ENCODE measurements at places on chromosomes 3 and 15.

GRCh38 chr3:10703875-10704274 is 112.2 kb upstream of the SLC6A11 start:
- DNase-seq: no peak

- no peak for DNase-seq
Measured at GRCh38 chr3:61605589-61606175, 44.3 kb downstream of the PTPRG start.

- DNase-seq: no peak
Measured at GRCh38 chr3:146195605-146196004, 34.6 kb upstream of the PLOD2 start.

GRCh38 chr3:183427876-183428446 is 458 bp downstream of the MCF2L2 start:
- no peak for DNase-seq

DNA sequence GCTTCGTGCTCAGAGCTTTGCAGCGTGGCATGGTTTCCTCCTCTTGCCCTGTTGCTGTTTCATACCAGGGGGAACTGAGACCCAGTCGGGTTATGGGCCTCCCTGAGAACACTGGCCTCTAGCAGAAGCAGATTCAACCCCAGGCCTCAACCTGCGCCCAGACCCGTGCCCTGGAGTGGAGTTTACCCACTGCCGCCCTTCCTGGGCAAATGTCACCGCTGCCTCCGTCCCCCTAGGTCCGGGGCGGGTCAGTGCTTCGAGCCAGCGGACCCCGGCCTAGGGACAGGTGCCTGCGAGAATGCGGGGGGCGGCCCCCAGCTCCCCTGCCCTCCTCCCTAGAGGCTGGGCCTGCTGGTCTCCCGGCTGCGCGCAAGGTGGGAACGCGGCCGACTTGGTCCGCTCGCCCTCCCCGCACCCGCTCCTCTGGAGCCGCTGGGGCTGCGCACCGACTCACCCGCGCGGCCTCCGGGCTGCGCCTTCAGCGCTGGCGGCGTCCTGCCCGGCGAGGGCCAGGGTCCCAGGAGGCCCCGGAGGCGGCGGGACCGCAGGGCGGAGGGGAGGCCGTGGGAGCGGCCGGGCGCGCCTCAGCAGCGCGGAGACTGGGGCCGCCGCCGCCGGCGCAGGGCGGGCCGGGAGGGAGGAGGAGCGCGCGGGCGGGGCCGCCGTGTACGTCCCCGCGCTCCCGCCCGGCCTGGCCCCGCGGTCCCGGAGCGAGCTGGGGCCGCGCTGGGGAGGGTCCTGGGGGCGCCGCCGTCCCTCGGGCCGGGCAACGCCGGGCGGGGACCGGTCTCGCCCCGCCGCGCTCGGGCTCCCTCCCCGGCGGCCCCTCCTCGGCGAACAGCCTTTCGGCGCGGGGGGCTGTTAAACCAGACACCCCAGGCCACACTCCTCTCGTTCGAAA is at the start of gene PIGZ:
TSS of gene PIGZ (minus strand) at position 601 of the 901 bp plus-strand sequence. CDS start 16,802 bp downstream, outside the sequence.
- DNase-seq: no peak

- DNase-seq: no peak
Measured at GRCh38 chr3:195907934-195908693, at the start of gene TNK2. Gene TNK2 (minus strand): TSS chr3:195908551. CDS start chr3:195888588, 19,963 bp downstream.

DNA sequence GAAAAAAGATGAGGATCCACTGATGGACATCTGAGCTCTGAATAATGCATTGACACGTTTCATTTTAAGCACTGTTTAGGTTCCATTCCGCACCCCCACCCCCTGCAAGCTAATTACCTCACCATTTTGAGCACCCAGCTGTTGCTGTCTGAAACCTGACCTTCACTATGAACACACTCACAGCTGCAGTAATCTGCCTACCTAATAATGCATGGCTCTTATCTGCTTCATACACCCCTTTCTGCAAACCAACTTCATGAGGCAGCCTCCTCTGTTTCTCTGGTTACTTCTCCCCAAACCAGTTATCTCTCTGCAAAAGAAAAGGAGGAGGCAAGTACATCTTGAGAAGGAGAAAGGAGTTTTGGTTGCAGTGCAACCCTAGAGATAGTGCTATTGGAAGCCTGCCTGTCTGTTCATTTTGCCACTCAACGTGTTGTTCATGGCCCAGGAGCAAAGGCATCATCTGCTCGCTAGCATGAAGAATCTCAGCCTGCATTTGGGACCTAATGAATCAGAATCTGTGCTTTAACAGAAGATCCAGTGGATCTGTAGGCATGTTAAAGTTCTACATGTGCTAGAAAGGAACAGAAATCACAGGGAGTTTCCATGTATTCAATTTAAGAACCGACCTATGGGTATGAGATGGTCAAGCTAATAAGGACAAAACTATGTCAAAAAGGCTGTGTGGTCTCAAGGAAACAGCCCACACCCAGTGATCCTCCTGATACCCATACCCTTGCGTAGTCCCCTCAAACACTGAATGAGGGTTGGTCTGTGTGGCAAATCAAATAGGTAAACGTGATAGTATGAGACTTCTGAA is 87.2 kb downstream of the MB21D2 start:
- no peak for DNase-seq

DNA sequence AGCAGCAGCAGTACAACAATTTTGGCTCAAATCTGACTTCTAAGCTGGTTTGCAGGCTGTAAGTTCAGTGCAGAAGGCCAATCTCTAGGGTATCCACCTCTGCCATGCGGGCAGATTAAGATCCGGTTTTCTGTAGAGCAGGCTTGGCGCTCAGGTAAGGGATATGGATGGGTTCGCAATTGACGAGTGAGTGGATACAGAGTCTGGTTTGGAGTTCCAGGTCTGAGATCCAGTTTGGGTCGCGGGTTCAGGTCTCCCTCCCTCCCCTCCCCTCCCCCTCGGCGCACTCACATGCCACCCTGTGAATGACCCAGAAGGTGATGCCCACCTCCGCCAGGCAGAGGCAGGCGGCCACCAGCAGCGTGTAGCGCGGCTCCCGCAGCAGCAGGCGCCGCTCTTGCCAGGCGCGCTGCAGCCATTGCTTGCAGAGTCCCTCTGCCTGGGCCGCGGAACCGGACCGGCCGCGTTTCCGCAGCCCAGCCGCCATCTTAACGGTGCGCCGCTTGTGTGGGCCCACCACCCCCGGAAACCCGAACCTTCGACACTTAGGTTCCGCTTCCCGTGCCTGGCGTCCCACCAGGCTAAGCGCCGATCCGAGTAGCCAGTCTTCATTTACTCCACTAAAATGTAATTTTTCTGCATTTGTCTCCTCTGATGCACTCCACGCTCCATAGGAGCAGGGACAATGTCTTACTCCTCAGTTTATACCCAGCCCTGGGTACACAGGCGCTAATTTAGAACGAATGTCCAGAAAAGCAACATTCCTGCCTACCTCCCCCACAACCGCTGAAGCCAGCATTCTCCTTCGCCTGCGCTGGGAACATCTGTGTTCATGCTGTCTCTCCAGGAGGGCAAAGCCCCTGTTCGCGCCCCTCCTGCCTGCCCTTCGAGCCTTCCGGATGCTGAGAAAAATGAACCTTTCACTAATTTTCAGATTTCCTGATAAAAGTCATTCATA is at the start of gene ALG3:
TSS of gene ALG3 (minus strand) at position 509 of the 958 bp plus-strand sequence. CDS start at position 487, 22 bp downstream.
- DNase-seq: no peak

DNA sequence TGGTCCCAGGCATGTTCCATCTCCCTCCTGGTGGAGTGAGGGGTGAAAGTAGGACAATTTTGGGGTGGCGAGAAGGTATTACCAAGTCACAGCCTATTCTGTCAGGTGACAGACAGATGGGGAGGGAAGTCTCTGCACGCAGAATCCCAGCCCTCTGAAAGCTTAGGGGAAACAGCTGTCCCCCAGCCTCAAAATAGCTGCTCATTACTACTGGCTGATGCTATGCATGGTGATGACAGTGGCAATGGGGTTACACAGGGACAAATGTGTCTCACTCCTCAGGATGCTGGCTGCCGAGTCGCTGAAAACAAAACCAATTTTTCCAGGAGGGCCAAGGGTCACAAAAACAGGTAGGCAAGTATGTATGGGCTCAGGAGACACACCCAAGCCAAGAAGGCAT is 68.8 kb upstream of the OXTR start:
- peak; percentile 42 for DNase-seq

DNA sequence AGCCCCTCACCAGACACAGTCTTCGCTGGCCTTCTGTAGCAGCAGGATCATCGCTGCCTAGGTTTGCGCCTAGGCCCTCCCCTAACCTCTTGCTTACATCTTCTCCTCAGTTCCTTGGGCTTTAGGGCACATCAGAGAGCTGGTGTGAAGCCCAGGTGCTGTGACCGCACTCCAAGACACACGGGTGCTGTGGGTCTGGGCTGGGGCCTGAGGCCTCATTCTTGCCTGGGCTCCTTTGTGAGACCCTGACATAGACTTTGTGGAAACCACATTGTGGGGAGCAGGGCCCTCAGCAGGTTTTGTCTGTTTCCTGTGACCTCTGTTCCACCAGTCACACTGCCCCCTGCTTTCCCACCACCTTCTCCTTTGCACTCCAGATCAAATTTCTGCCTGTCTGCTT is 8.0 kb downstream of the AMIGO3 start:
- DNase-seq: no peak

DNA sequence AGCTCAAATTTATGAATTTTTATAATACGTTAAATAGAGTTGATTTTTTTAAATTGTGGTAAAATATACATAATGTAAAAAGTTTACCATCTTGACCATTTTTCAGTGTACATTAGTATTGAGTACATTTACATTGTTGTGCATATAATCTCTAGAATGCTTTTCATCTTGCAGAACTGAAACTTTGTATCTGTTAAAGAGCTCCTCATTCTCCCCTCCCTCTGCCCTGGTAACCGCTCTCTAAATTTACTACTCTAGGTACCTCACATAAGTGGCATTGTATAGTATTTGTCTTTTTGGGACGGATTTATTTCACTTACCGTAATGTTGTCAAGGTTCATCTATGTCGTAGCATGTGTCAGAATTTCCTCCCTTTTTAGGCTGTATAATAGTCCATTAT is 13.6 kb downstream of the TBC1D23 start:
- DNase-seq: no peak

DNA sequence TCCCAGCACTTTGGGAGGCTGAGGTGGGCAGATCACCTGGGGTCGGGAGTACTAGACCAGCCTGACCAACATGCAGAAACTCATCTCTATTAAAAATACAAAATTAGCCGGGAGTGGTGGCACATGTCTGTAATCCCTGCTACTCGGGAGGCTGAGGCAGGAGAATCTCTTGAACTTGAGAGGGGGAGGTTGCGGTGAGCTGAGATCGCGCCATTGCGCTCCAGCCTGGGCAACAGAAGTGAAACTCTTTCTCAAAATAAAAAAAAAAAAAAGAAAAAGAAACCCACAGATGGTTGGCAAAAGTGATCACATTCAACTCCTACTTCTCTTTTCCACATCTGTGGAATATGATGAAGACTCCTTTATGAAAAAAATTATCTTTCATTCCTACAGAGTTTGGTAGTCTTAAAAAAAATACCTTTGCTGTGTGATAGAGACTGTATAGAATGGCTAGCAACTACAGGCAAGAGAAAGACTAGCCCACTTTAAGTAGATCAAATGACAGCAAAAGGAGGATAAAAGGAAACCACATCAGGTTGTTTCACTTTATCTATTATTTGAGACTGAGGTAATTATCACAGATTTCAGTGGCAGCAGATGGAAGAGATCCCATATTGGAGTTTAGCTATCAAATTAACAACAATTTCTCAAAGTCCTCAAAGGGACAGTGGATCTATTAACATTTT is 172.9 kb upstream of the TSPAN3 start:
- DNase-seq: no peak

- no peak for DNase-seq
Measured at GRCh38 chr3:196163666-196164493, 47.3 kb downstream of the ZDHHC19 start.

DNA sequence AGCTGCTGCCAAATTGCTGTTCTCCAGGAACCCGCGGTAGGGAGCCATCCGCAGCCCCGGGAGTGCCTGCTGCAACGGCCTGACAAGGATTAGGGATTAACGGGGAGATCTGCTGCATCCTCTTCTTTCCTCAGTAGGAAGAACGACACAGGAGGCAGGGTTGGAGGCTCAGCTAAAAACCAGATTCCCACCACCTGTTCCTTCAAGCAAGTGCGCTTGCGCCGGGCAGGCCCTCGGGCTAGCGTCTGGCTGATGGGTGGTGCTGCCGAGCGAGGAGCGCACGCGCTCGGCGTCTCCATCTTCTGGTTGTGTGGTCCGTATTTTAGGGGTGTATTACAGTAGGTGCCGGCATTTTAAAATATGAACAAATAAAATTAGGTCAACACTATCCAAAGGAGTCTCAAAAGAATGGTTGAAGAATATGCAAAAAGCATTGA is 25.4 kb upstream of the SLC25A26 start:
- no peak for DNase-seq

- DNase-seq: no peak
Measured at GRCh38 chr3:36827133-36827532, 62.8 kb upstream of the DCLK3 start.

- no peak for DNase-seq
Measured at GRCh38 chr15:70438776-70439175, 324.6 kb downstream of the UACA start.

- DNase-seq: no peak
Measured at GRCh38 chr15:74543043-74543422, 2.0 kb downstream of the ARID3B start.

DNA sequence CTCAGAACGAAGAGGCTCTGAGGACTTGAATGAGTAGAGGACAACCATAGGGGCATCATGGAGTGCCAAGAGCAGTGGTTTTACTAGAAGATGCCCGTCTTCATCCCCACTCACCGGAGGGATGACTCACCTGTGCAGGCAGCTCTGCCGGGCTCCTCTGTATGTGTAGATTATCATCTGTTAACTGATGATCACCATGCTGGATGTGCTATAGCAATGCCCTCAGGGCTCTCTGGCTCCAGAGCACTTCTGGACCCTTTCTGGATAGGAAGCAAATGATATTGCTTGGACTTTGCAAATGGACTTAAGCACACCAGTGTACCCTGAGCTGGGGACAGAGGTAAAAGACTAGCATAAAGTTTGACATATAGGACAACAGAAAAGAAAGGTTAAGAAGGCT is 10.2 kb upstream of the TGFBR2 start:
- no peak for DNase-seq

DNA sequence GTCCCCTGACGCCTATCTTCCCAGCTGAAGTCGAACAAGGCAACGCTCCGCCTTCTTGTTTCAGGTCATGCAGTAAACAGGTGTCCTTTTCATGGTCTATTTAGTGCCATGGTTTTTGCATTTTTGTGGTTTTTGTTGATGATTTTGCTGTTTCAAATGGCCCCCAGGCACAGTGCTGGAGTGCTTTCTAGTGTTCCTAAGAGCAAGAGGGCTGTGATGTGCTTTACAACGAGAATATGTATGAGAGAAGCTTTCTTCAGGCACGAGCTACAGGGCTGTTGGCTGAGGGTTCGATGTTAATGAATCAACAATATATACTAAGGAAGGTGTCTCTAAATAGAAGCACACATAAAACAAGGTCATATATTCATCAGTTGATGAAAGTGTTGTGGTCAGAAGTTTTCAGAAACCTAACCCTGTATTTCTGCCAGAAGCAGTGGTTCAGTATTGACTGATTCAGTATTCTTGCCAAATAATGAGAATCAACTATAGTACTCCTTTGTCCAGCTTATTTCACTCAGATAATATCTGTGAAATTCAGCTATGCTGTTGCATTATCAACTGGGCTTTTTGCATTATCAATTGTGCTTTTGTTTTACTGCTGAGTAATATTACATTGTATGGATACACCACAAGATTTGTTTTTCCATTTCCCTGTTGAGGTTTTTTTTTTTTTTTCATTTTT is 18.5 kb downstream of the LIMD1 start:
- DNase-seq: no peak

GRCh38 chr3:37103103-37103808 is 71.1 kb downstream of the LRRFIP2 start:
- no peak for DNase-seq

- DNase-seq: no peak
Measured at GRCh38 chr3:23611737-23612295, 193.9 kb upstream of the UBE2E1 start.
